Activated T-helper 2 cell treated with anti-CD3 and anti-CD28 coated beads, Interferon-gamma antibody, Interleukin-2, Interleukin-4, amounts not matched to agents 10 μg/mL and 5 μg/mL and 100 μg/mL, durations not matched to agents 14 hours and 24 hours and 36 hours (primary cell): ENCODE measurements at places on chromosomes 2 and 18. TPM values are rescaled to one million over a fixed set of nuclear protein-coding genes. Genes with fewer than 3 reads are reported as not detected.

GAL3ST2 gene
- 1.3 and 1.9 TPM in 2 replicates for total RNA-seq

- no peak for DNase-seq
Observed at GRCh38 chr2:55309446-55309845, 40.4 kb upstream of the MTIF2 start.

SPAST gene
- 18.4 and 18.5 TPM in 2 replicates for total RNA-seq

MYOM1 gene
- 0.62 and 2.4 TPM in 2 replicates for total RNA-seq

DNA sequence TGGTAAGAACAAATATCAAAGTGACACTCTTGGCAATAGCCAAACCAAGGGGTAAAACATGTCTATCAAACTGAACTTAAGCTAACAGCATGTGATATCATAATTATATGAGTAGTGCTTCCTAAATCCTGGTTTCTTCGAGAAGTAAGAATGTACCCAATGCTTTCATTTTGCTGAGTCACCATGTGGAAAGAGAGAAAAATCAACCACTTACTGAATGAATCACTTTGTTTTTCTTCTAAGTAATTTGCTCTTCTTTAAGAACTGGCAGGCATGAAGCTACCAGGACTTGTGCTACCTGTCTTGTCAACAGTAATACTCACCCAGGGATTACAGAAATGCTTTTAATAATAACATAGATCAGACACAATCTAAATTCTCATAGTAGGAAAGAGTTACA lies 19.0 kb upstream of the DUSP19 start:
- no peak for DNase-seq

DNA sequence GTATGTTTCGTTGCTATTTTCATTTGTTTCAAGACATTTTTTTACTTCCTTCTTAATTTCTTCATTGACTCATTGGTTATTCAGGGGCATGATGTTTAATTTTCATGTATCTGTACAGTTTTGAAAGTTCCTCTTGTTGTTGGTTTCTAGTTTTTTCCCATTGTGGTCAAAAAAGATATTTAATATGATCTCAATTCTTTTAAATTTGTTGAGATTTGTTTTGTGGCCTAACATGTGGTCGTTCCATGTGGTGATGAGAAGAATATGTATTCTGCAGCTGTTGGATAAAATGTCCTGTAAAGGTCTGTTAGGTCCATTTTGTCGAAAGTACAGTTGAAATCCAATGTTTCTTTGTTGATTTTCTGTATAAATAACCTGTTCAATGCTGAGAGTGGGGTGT lies 110.3 kb upstream of the MAP4K4 start:
- no peak for DNase-seq

GRCh38 chr2:205484764-205485163 lies 197.5 kb upstream of the NRP2 start:
- DNase-seq: no peak

- DNase-seq: no peak
Observed at GRCh38 chr2:213545964-213546475, 261.8 kb downstream of the SPAG16 start.

DNA sequence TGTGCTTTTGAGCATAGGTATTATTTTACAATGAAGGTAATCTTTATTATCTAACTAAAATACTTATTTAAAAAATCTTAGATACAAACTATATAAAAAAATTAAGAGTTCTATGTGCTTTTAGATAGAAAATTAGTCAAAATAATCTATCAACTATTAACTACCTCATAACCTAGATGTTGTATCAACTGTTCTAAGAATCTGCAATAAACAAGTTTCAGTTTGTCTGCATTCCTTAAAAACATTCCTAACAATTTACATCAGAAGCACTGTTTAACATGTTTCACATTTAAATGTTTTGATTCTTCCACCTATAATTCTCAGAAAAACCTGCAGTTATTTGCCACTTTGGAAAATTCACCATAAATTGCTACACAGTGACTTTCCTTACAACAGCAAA lies 33.3 kb downstream of the NDUFS1 start:
- DNase-seq: no peak

KLHL30 gene
- total RNA-seq: not detected in 2 replicates

DNA sequence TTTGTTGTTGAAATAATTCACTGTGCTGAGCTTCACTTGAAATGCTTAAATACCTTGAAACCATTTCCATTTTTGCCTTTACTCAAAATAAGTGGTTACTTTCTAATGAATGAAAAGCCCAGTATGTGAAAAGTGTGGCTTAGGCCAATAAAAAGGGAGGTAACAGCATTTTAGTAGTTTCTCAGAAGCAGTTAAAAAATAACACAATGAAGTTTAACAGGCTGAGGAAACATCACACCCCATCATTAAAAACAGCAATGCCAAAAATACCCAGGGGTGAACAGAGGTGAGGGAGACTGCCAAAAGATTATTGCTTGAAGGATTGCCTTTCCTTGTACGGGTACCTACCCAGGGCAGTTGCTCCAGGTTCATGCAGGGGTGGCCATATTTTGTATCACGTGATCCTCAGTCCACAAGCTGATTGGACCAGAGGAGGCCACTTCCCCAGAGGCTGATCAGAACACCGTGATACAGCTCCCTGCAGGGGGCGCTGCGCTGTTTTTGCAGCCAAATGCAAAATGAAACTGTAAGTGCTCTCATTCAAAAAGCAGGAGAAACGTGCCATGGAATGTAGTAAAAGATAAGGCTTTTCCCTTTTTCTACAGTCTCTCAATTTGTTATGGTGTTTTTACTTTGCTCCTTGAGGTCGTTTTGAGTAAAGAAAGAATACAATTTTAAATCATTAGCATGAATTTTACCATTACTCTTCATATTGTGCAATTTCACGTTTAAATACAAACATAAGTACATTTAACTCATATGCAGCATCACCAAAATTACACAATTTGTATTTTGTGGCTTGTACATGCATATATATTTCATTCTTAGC lies 70.2 kb upstream of the SH3BP4 start:
- peak; percentile 32 for DNase-seq

UGT1A4 gene
- total RNA-seq: not detected in 2 replicates

AGXT gene
- not detected in 2 replicates for total RNA-seq

BCL11A gene
- 0.21 TPM in 2 replicates for total RNA-seq

RGPD3 gene
- total RNA-seq: 0.30 and 0.34 TPM in 2 replicates

CYP27C1 gene
- total RNA-seq: not detected in 2 replicates

AQP4 gene
- total RNA-seq: not detected in 2 replicates

- no peak for DNase-seq
Observed at GRCh38 chr2:199443589-199444130, 14.1 kb downstream of the SATB2 start.

- DNase-seq: no peak
Observed at GRCh38 chr2:229296536-229296935, 25.4 kb upstream of the PID1 start.

E2F6 gene
- 16.8 and 18.2 TPM in 2 replicates for total RNA-seq

DNA sequence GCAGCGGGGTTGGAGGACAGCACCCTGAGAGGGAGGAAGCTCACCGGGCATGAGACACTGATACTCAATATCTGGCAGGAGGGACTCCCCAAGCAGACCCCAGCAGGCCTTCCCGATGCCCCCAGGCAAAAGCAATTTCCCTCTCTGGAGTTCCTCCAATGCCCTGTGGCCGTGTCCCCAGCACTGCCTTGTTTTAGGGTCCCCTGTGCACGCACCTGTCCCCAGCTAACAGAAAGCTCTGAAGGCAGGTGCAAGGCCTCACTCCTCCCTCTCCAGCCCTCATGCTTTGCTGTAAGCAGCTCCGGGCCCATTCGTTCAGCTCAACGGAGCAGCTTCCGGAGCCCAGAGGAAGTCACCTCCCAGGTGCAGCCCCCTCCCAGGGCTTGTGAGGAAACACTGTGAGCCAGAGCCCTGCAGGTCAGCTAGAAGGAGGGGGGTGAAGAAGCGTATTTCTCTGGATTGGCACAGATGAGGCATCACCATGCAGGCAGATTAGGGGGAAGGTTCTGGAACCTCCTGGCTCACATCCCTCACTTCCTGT lies 50.3 kb upstream of the ID2 start:
- DNase-seq: no peak

GEN1 gene
- 26.6 and 29.2 TPM in 2 replicates for total RNA-seq

DNA sequence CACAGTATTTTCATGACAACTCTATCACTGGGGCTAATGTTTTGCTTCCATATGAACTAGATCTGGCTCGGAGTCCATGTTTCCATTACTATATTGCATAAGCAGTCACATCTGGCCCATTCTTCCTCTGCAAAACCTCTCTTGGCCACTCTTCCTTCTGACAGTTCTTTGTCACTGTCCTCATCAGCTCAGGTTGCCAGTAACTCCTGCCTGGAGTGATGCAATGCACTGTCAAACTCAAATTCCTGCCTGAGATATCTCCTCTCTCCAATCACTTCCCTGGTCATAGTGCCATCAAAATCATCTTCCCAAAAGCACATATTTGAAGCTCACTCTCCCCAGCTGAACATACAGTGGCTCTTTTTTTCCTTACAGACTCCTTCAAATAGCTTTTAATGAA lies 66.1 kb downstream of the COLEC12 start:
- no peak for DNase-seq

- no peak for DNase-seq
Observed at GRCh38 chr2:221431477-221431876, 140.6 kb downstream of the EPHA4 start.

ERBB4 gene
- total RNA-seq: not detected in 2 replicates

DNA sequence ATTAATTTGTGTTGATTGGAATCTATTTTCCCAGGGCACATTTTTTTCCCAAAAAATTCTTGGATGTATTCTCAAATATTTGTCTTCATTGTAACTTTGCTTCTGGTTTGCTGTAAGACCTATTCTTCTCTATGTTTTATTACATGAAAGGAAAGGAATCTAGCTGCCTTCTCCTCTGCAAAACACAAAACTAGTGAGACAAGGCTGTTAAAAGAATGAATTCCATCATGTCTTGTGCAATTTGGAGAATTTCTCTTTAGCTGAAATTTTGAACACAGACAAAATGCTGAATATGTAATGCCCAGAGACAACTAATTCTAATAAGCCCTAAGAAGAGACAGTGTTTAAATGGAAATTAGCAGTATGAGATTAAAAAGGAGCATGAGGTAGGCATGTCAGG lies 275.9 kb downstream of the CDH20 start:
- DNase-seq: no peak

GRCh38 chr2:101431486-101431885 lies 43.4 kb downstream of the RFX8 start:
- DNase-seq: no peak

GRCh38 chr2:73640511-73640911 lies 1.7 kb downstream of the NAT8 start:
- no peak for DNase-seq

ARHGAP25 gene
- 39.9 and 41.3 TPM in 2 replicates for total RNA-seq

SPOPL gene
- total RNA-seq: 15.1 and 17.0 TPM in 2 replicates

CKAP2L gene
- 24.4 and 27.2 TPM in 2 replicates for total RNA-seq

DNA sequence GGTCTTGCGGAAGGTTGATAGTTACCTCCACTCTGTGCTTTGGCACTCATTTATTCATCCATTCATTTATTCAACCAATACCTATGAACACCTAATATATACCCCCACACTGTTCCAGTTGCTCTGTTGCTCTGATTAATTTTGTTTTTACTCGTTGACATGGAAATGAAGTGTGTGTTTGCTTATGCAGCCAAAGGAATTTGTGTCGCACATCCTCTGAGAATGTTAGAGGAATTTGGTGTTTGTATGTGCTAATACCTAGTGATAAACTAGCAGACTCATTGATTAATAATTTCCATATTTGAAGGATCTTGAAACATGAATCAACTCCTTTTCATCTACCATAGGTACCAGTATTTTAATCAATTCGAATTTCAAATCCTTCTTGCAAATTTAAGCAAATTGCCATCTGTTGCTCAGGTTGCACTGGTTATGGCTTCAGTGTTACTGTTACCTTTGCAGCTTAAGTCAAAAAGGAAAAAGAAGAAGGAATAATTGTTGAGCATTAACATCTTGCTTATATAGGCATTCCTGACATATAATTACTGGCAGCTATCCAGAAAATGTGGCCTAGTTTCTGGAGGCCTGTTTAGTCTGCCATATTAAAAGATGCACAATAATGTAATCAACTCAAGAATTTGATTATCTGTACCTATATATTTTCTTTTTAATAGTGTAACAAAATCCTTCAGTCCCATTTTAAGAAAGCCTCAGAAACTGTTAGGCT lies 25.7 kb upstream of the CRIM1 start:
- DNase-seq: no peak

DES gene
- total RNA-seq: not detected in 2 replicates

- DNase-seq: no peak
Observed at GRCh38 chr2:71695235-71696120, 242.1 kb downstream of the DYSF start.

DNA sequence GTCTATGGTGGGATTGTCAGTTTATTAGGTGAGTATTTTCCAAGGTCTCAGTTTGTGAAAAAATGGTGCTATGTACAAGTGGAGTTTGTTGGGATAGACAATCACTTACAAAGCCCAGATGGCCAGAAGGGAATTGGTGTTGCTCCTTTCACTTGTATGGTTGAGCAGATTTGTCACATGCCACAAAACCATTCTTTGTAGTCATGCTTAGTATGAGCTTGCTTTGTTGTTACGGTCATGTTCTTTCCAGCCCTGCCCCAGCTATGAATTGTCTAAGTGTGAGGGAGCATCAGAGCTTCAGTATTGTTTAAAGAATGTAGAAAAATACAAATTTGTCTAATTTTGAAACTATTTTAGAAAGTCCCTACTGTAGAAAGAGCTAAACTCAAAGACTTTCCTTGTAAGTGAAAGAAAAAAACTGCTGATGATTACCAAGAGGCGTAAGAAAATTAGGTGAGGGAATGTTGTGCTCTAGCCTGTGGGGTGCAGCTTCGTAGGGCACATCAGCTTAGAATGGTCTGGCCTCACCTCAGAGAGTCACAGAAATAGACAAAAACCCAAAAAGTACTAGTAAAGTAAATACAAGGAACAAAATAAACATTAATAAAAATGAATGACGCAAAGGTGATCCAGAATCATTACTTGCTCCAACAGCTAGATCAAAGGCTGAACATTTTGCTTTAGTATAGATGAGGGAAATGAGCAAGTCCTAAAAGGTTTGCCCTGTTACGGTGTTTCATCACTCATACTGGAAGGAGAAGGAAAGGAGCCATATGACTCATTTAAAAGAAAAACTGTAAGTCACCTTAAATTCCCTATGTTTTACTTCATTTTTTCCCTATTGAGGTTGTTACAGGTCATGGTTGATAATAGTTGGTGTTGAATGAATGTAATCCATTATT lies 9.2 kb downstream of the TGIF1 start:
- no peak for DNase-seq

CYB5A gene
- total RNA-seq: 36.8 and 37.9 TPM in 2 replicates

GRCh38 chr2:241111440-241111805 lies 9.3 kb upstream of the MTERF4 start:
- DNase-seq: no peak

- DNase-seq: no peak
Observed at GRCh38 chr2:155418753-155419152, 720.3 kb downstream of the KCNJ3 start.

DNA sequence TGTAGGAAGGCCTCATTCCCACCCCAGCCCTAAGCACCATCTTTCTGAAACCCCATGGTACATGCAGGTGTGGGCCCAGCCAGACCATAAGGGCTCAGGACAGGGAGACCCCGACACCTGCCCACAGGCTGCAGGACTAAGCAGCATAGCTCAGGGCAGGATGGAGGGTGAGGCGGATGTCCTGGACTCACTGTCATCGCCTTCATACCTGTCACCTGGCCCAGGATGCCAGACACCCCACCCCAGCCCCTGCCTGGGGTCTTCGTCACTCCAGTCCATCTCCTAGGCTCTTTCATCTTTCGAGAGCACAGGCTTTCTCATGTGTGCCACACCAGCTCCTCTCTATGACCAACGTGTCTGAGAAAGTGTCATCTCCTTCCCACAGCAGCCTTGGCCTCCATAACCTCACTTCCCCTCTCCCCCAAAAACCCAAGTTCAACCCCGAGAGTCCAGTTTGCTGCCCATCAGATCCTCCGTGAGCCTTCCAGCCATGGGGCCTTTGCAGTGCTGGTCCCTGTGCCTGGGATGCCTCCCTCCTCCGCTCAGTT lies 71.5 kb downstream of the EMX1 start:
- no peak for DNase-seq

- no peak for DNase-seq
Observed at GRCh38 chr2:119423108-119423444, 8.6 kb upstream of the TMEM37 start.

SERPINB13 gene
- not detected in 2 replicates for total RNA-seq
